ENCODE measurements at places on chromosomes 1 and 21.

- DNase-seq = no peak
These were observed 21.8 kb downstream of the ATF3 start for GRCh38 chr1:212630158-212630900.

DNA sequence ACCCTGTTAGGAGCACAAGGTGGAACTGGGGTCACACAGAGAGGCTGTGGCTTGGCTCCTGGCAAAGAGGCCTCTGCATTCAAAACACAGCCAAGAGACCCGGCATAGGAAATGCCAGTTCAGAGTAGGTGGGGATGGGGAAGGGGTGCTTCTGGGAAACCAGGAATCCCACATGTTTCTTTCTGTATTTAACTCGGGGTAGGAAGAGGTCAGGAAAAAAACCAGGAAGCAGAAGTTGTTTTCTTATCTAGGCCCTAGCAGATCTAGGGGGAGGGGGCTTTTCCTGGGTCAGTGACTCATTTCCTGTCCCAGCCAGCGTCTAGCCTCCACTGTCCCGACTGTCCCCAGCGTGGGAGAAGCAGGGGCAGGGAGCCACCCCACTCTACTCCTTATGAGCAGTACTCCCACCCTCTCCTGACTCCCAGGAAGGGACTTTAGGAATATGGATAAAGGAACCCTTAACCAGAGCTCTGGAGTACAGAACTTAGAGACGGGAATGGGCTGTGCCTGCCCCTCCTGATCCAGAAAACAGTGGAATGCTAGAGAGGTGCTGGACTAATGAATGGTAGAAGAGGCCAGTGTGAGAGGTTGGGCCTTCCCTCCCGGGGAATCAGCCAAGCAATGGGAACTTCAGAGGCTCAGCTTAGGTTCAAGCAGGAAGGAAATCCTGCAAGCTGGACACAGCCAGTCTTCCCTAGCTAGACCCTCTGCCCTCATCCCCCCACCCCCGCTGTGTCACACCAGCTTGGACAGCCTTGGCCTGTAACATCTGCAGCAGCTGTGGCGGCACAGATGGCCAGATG, 5.7 kb downstream of the FHL3 start:
- DNase-seq = no peak

DNA sequence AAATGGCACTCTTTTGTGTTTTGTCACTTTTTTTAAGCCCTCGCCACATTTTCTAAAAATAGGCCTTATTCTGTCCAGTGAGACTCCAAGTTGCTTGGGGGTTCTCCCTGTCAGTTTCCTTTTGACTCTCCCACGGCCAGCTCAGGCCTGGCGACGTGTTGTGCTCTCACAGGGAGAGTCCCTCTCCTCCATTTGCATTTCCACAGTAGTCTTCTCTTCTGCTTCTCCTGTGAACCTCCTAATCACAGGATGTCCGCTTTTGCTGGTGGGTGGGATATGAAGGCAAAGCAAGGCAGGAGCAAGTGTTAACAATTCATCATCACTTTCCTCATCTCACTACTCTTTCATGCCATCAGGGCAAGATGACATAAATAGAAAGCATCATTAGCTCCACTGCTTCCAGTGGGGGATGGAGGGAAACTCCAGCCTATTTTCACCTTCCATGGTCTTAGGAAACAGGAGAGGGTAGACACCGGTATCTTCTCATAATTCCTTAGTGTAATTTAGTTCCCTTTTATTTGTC, 99.8 kb downstream of the INTS7 start:
- no peak for DNase-seq

GRCh38 chr1:70290218-70290617, 64.3 kb downstream of the ANKRD13C start:
- no peak for DNase-seq

- DNase-seq = no peak
These were observed 459.2 kb upstream of the PKN2 start for GRCh38 chr1:88224906-88225305.

DNA sequence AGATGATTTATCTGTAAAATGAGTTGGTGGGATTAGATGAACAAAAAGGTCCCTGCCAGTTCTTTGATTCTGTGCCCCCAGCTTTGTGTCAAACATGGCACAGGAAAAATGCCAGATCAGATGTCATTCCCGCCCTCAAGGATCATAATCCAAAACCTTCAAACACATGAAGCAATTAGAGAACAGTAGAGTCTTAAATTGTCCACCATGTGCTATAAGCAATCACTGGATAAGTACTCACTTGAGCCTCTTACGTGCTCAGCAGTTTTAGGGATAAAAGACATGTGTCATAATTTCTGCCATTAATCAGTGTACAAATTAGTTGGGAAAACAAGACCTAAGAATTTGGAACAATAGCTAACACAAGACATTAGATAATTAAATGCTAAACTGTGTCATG, 15.4 kb upstream of the KIAA0040 start:
- no peak for DNase-seq

DNA sequence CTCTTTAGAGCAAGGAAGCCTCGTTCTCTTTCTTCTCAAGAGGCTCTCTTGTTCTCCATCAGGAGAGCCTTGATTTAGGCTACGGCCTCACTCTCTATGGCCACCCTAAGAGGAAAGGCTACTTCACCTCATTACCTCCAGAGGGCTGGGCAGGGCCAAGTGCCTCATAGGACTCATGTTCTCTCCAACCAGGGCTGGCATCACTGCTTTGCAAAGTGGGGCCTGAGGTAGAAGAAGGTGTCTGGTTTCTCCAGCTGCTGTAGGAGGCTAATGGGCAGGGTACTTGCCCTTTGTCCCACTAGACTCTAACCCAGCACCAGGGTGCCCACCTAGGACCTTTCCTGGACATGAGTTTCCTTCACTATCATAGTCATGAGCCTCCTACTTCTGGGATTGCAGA, 2.1 kb upstream of the ATXN7L2 start:
- DNase-seq = no peak

DNA sequence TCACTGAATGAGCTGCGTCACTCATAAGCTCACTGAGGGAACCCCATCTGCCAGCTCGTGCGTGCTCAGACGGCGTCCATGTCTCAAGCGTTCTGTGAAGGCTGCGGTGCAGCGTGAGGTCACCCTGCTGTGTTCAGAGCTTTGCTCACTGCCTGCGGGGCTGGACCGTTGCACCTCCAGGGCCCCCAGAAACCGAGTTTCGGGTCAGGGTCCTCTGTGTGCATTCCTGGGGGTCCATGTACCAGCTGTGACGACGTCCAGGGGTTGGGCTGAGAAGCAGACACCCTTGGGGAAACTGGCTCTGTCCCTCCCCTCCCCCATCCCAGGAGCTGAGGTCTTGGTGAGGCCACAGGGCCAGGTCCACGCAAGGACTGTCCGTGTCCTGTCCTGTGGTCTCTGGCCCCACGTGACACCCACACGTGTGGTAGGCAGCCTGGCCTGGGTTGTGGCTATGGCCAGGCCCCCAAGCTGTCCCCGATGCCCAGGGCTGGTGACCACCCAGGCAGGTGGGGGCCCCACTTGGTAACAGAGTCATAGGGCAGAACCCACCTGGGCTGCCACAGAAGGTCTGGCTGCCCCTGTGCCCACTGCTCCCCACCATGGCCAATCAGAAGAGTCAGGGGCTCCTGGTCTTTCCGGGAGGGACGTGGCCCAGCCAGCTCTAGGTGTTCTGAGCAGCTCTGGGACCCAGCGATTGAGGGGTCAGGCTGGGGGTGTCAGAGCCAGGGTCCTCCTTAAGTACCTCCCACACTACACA, 24.4 kb downstream of the FTCD start:
- no peak for DNase-seq

- DNase-seq = peak; percentile 93
These were observed 87.9 kb upstream of the HMCN1 start for GRCh38 chr1:185646202-185646683.

GRCh38 chr1:72282271-72283021, at the start of gene NEGR1:
TSS of gene NEGR1 (minus strand) at chr1:72282539.
- no peak for DNase-seq

GRCh38 chr1:183881387-183882131, 76.6 kb downstream of the RGL1 start:
- peak; percentile 45 for DNase-seq

DNA sequence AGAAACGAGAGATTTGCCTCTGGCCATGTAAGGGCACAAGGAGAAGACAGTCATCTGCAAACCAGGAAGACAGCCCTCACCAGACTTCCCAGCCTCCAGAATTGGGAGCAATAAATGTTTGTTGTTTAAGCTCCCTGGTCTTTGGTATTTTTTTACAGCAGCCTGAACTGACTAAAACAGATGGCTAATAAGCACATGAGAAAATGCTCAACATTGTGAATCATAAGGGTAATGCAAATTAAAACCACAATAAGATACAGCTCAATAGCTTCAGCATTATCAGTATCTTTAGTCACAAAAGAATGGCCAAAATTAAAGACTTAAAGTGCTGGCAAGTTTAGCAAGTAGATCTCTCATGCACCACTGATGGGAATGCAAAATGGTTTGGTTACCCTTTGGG, 11.7 kb downstream of the UBE2G2 start:
- no peak for DNase-seq

GRCh38 chr1:81792184-81792583, 8.6 kb upstream of the ADGRL2 start:
- DNase-seq = no peak

DNA sequence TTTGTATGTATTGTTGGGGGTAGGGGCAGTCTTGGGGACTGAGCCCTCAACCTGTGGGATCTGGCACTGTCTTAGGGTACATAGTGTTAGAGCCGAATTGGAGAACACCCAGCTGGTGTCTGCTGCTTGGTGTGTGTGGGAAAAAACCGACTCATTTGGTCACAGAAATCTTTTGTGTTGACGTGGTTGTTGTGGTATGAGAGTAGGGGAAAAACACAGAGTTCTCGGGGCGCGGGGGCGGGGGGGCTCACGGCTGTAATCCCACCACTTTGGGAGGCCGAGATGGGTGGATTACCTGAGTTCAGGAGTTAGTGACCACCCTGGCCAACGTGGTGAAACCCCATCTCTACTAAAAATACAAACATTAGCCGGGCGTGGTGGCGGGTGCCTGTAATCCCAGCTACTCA, 15.3 kb upstream of the SRSF10 start:
- no peak for DNase-seq

GRCh38 chr21:42513985-42514882, 582 bp downstream of the SLC37A1 start:
- no peak for DNase-seq

- DNase-seq = no peak
These were observed 44.2 kb downstream of the ARHGEF11 start for GRCh38 chr1:157001304-157001703.

DNA sequence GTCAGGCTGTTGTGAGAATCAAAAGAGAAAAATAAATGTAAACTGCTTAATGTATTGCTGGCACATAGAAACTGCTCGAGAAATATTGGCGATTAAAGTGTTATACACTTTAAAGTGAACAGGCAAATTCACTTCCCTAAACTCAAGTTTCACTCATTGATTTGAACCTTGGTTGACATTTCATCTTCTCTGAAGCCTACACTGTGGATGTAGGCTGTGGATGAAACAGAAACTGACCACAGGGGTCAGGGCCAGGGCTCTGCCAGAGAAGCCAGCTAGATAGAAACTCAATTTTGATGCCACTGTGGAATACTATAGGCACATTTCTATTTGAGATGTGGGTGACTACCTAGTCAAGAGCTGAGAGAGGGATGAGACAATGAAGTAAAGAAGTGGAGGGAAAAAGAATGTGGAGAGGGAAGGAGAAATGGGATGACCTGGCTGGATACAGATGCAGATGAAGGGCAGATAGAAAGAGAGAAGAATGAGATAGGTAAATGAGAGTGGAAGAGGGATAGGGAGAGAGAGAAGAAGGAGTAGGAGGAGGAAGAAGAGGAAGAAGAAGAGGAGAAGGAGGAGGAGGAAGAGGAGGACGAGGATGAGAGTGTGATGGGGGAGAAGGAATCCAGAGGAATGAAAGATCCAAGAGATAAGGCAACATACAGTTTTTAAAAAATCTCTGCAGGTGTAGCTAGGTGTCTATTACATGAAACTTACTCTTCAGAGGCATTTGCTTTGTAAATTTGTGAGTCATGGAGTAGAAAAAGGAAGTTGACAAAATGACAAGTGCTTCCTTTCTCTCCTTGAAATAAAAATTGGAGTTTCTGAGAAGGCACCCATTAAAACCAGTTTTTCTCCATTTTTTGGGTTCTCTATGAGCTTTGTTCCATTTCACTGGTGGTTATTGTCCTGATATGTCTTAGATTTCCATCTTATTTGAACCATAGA, 17.4 kb upstream of the CD1D start:
- DNase-seq = no peak

DNA sequence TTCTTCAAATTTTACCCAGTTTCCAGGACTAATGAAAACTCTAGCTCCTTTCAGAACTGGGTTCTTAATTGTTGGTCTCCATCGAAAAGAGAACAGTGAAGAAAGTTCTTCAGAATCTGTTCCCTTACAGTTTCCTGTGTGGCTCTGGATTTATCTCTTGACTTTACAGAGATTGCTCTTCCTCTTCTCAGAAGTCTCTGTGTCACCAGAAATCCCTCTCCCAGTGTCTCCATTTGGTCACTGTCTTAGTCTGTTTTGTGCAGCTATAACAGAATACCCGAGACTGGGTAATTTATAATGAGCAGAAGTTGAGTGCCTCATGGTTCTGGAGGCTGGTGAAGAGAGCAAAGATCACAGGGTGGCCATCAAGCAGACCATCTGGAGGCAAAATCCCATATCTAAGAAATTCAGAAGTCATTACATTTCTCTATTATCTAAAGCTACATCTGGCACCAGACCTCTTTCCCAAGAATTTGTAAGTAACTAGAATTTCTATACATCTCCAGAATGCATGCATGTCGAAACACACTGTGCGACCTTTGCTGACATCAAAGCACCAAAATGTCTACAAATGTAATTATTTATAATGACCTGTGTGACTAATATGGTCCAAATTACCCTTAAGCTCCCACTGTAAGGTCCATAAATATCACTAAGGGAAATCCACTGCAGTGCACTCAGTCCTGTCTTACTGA, 65.4 kb upstream of the KRTAP19-8 start:
- DNase-seq = no peak

DNA sequence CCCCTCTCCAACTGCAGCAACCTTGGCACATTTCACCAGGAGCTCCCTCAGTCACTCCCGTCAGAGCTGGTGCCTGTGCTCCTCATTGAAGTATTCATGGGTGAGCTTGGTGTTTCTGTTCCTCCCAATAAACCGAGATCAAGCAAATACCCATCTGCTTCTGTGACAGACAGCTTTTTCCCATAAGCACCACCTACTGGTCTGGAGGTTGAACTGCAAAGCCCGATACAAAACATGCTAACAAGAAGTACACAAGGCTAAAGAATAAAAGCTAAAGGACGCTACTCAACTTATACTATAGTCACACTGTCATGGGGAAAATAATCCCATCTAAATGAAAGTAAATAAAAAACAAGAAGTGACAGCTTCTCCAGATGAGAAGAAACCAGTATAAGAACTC, 111.9 kb upstream of the C21orf91 start:
- DNase-seq = no peak

DNA sequence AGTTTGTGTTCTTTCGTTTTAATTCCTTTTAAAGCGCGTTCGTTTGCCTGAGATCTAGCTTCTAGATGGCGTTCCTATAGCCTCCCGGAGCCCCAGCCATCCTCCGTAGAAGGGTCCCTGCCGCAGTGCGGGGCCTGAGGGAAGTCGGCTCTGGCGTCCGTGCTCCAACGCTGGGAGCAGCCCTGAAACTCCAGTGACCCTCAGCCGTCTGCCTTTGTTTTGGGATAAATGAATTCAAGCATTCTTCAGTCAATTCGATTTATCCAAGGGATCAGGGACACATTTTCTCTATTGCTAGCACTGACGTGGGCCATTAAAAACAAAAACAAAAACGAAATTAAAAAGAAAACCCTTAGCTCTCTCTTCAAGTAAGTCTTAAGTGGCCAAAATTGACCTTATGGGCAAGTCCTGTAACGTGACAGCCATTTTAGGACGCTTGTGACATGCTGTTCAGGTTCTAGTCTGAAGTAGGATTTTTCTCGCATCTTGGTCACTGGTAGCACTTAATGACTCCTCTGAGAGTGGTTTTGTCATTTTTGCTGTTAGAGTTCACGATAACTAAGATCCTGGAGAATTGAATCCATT, 742 bp upstream of the HSPA13 start:
- DNase-seq = no peak

Measured in iPS DF 19.7 (cell line).